NCI-H1417 treated with DMSO at 0.1 percent for 48 hours (cell line): ENCODE measurements at places on chromosomes 7 and 10.

DNA sequence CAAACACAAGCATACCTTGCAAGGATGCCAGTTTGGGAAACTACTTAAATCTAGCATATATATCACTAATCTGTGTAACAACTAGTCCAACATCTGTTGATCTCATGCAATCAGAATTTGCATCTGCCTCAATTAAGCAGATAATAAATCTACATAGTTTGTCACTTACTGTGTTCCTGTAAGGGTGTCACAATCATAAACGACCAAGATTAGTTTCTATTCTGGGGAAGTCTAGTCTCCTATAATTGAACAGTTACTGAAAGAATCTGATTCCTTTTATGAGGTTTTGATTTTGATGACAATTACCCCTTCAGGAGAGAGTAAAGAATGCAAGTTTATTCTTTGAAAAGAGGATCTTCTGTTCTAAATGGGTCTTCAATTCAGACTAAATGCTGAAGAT, 85.5 kb upstream of the LRRN3 start:
- no peak for DNase-seq

DNA sequence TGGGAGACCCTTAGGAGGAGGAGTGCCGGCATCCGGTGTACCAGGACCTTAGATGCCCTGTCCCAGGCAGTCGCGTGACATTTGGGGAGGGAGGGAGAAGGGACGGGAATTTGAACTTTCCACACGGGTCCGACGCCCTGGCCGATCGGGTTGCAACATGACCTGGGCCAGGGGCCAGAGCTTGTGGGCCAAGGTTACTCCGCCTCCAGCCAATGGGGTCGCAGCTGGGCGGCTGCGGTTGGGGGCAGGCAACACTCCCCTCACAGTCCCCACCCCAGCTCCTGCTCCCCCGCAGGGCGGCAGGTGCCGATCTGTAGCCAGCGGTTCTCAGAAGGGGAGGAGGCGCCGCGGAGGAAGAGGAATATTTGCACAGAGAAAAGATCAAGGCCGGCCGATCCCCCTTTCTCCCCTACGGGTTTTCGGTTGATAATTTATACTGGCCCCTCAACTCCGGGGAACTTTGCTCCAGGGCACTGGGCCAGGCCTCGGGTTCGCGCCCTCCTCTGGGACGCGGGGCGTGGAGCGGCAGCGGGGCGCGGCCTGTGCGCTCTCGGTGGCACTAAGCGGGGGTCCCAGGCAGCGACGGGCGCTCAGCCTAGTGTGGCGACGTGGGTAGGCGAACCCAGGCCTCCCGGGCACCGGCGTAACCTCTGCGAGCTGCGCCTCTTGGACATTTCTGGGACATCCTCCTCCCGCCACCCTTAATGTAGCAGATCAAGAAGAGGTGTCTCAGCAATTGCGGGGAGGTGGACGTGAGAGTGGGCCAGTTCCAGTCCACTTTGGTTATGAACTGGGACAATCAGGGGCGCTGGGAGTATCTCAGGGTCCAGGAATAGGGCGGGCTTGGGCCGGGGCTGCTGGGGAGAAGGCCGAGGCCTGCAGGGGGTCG, 1.2 kb downstream of the MLXIPL start:
- DNase-seq = no peak

GRCh38 chr10:12945690-12946359, 55.7 kb downstream of the CCDC3 start:
- no peak for DNase-seq

DNA sequence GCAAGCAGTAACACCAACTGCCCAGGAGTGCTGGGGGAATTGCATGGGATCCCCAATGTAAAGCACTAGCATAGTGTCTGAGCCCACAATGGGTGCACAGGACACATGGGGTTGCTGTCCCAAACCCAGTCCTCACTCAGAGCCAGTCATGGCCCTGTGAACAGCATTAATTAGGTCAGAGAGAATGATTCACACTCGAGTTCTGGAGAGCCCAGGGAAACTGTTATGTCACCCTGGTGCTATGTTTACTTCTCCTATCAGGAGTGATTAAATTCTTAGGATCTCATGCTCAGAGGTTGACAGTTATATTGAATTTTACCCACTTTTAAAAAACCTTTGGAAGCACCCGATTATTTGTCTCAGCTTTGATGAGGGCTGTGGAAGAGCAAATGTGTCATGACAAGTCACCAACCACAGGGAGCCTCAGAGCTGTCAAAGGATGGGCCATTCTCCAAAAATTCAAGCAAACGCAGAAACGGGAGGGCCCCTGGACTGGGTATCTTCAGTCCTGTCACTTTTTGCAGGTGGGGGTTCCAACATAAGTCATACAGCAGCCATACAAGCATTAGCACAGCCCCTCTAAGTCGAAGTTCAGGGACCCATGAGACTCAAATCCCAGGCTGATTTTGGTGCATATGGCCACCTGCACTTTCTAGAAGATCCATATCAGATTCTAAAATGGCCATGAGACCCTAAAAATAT, 1.3 kb upstream of the RASSF4 start:
- no peak for DNase-seq

DNA sequence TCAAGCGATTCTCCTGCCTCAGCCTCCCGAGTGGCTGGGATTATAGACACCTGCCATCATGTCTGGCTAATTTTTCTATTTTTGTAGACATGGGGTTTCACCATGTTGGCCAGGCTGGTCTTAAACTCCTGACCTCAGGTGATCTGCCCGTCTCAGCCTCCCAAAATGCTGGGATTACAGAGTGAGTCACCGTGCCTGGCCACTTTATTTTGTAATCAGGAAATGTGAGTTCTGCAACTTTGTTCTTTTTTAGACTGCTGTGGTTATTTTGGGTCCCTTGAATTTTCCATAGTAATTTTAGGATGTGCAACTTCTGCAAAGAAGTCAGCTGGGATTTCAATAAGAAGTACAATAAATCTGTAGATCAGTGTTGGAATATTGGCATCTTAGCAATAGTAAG, 96.8 kb downstream of the CYTH3 start:
- no peak for DNase-seq

- no peak for DNase-seq
Observed at GRCh38 chr7:159023746-159024145, 120.9 kb downstream of the VIPR2 start.

DNA sequence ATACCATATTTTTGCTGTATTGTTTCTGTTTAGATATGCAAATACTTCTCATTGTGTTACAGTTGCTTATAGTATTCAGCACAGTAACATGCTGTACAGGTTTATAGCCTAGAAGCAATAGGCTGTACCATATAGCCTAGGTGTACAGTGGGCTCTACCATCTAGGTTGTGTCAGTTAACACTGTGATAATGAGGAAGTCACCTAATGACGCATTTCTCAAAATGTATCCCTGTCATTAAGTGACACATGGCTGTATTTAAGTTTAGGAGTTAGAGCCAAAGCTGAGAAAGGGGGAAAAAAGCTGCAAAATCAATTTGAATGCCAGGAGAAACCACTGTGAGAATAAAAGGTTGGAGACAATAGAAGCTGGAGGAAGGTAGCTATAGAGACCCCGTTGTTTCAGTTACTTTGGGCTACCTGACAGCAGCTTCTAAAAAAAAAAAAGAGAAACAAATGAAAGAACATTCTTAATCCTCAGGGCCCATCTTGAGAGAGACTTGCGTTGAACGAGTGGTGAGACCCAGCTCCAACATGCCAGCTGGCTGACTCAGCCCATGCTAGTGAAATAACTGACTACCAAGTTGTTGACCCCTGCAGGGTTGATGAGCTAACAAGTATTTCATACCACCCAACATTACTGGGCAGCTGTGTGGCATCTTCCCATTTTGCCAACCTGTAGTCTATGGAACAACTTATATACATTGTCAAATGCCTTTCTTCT, 8.7 kb downstream of the STARD3NL start:
- DNase-seq = no peak
